NCI-H69 (cell line): ENCODE measurements at places on chromosomes 5 and 9.

GRCh38 chr9:82475584-82476301 is 487.2 kb downstream of the SPATA31D1 start:
- no peak for DNase-seq

- DNase-seq, result peak; percentile 22
Measured at GRCh38 chr5:155004138-155004744, 9.3 kb upstream of the KIF4B start.

DNA sequence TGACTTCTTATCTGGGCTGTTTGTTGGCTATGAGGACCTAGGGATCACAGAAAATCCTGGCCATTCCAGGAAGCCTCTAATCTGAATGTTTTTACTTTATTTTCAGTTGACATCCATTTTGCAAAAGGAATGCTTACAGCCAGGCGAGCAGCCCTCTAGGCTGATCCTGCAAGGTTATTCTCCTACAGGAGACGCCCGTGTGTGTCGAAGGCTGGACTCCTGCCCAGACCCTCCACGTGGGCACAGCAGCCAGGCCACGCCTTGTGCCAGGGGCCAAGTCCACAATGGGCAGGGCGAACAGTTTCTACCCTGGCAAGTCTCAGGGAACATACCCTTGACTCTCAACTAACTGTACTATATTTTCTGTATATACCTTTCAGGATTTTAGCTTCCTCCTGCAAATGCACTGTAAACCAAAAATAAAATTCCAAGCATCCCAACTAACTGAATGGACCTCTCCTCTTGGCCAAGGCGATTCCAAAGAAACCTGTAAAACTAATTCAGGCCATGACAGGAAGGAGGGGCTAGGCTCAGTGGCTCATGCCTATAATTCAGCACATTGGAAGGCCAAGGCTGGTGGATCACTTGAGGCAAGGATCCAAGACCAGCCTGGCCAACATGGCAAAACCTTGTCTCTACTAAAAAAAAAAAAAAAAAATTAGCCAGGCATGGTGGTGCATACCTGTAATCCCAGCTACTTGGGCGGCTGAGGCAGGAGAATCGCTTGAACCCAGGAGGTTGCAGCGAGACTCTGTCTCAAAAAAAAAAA is 5.7 kb downstream of the CMBL start:
- peak; percentile 97 for DNase-seq

DNA sequence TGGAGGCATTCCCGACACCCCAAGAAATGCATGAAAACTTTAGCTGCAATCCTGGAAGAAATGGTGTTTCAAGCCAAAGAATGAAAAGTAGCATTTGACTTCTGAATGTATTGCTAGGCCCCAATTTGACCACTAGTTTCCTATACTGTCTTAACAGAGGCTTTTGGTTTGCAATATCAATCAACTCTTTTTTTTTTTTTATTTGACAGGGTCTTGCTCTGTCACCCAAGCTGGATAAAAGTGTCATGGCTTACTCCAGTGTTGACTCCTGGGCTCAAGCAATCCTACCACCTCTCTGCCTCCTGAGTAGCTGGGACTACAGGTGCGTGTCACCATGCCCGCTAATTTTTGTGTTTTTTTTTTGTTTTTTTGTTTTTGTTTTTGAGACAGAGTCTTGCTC is 3.2 kb upstream of the GPR107 start:
- DNase-seq, result no peak

DNA sequence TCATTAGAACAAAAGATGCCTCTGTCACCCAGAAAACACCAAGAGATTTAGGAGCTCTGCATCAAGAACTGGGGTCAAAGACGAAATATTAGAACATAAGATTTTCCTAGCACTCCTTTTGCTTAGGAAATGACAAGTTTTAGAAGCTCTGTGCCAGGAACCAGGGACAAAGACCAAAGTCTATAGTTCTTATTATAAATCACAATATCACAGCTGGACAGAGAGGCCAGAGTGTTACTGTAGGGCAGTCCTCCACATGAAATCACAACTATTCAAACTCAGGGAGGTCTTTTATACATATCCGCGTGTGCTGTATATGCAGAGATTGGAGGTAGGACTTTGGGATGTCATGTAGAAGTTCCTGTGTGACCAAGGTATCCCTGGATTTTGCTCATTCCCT is 116.7 kb upstream of the SAP30L start:
- DNase-seq, result no peak

DNA sequence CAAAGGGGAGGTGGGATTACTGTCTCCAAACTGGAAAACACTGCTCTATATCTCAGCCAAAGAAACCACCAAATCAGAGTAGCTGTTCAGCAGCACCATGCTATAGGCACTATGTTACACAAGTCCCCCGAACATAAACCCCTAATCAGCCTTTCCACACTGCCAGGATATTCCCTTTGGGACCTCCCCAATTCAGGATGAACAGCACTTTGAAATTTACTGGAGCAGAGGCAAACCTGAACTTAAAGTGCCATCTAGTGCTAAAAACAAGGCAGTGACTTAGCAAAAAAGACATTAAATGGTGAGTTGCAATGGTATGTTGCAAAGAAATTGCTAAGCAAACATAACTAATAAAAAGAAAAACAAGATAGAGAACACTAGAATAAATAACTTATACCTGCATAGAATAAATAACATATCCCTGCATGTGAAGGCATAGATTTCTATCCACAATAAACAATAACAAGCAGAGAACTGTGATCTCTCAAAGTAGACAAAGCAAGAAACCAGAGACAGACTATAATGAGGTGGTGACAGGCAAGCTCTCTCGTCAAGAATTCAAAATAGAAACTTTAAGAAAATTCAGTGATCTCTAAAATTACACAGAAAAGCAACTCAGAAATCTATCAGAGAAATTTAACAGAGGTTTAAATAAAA is 584.4 kb upstream of the ACO1 start:
- peak; percentile 94 for DNase-seq

GRCh38 chr9:98532147-98532546 is 176.6 kb downstream of the GABBR2 start:
- peak; percentile 49 for DNase-seq

DNA sequence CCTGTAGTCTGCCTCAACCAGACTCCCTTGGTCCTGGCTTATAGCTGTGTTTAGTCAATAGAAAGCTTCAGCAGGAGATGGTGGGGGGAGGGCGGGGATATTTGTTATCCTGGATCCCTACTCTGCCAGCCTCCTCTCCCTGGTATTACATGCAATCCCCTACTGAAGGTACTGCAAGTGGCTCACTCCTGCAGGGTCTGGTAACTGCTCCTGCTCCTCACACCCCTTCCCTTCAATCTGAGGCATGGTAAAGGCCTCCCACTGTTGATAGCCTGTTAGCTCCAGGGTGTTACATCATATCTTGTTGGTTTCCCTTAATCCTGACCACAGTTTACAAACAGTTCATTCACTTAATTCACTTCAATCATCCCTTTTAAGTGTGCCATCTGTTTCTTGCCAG is 137.5 kb downstream of the AP3B1 start:
- DNase-seq, result peak; percentile 81

- DNase-seq, result no peak
Measured at GRCh38 chr5:160534125-160534524, 112.5 kb downstream of the PTTG1 start.

- no peak for DNase-seq
Measured at GRCh38 chr5:2068531-2068930, 185.8 kb upstream of the IRX4 start.

- no peak for DNase-seq
Measured at GRCh38 chr9:87886933-87887505, 4.3 kb downstream of the SPATA31E1 start.

DNA sequence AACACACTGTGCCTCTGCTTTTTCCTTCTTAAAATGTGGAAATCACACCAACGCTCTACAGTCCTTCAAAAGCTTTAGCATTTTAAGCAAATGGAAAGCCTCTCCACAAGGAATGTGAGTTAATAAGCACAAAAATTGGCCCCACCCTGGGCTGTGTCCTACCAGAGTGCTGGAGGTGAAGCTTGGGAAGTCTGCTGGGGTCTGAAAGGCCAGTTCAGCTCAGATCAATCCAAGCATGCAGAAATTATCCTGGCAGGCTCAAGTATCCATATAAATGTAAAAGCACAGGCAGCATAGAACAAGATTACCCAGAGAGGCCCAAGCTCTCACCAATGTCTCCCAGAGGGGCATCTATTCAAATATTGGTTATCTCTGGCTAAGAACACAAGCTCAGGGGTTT is 98.5 kb downstream of the ESM1 start:
- no peak for DNase-seq
